CD4-positive, CD25-positive, alpha-beta regulatory T cell (primary cell): ENCODE measurements at places on chromosomes 2 and 18. TPM values are rescaled to one million over a fixed set of nuclear protein-coding genes. Genes with fewer than 3 reads are reported as not detected.

DNA sequence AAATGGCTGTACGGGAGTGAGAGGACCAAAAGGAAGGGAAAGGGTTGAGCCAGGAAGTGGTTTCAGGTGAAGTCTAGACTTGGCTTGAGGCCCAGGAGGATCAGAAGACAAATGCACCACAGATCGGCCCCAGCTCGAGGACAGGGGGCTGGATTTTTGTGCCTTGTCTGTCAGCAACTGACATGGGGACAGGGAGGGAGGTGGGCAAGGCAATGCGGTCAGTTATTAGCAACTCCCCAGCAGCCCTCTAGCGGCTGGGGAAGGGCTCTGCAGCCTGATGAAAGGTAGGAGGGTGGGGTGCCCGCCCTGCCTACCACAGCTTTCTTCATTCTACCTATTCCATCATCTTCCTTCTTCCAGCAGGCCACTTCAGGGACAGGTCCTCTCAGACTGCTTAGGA is 50.0 kb downstream of the CPO start:
- no peaks in the 10 kb centered on the region for H3K36me3 ChIP-seq
- H3K4me1 ChIP-seq, result peaks cover 5% of the 10 kb centered on the region
- no peak for DNase-seq
- no peak overlapping the region for H3K4me3 ChIP-seq
- no peaks in the 10 kb centered on the region for H3K27me3 ChIP-seq

- H3K27ac ChIP-seq, result no peak overlapping the region
- H3K36me3 ChIP-seq, result no peaks in the 10 kb centered on the region
Observed at GRCh38 chr2:217873371-217873770, 129.4 kb downstream of the TNS1 start.

- DNase-seq, result no peak
- no peak overlapping the region for H3K4me3 ChIP-seq
- no peaks in the 10 kb centered on the region for H3K36me3 ChIP-seq
- H3K27me3 ChIP-seq, result no peaks in the 10 kb centered on the region
- no peaks in the 10 kb centered on the region for H3K4me1 ChIP-seq
Observed at GRCh38 chr2:2046497-2046896, 284.6 kb downstream of the MYT1L start.

DNA sequence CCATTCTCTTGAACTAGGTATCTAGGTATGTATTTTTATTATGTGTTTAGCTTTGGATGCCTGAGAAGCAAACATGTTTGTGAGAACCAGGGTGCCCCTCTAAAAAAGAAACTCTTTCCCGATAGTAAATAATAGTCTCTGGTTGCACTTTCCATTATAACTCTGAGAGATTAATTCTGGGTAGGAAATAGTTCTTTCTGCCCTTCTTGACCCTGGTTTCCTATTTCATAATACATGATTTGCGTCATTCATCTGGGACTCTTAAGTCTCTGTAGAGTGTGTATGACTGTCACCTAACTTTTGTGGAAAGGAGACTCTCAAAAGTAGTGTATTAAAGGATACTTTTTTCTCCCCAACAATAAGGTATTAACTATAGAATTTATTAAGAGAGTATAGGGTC is 31.5 kb downstream of the ACSL3 start:
- H3K36me3 ChIP-seq, result no peaks in the 10 kb centered on the region
- no peak overlapping the region for H3K4me3 ChIP-seq
- H3K4me1 ChIP-seq, result no peaks in the 10 kb centered on the region
- H3K27me3 ChIP-seq, result no peaks in the 10 kb centered on the region

DNA sequence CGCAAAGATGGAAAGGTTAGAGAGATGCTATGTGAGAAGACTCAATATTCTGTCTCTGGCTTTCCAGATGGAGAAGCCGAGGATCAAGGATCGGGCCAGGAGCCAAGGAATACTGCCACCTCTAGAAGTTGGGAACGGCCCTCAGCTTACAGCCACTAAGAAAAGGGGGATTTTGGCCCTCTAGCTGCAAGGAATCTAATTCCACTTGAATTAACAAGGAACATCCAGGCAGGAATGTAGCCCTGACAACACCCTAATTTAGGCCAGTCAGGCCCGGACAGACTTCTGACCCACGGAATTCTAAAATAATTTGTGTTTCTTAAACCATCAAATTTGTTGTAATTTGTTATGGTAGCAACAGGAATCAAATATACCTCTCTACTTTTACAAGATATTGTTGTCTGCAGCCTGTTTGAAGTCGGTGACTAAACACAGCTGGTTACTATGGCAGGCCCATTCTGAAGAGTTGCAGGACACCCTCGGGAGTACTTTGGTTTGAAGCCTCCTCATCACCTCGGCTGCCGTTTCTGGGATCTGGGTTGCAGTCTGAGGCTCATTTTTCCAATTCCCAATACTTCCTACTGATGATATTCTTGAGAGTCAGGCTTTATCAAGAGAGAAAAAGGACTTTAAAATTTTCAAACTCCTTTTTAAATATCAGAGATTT is 1131.2 kb downstream of the TSN start:
- H3K27me3 ChIP-seq, result no peaks in the 10 kb centered on the region
- H3K36me3 ChIP-seq, result no peaks in the 10 kb centered on the region
- H3K4me1 ChIP-seq, result no peaks in the 10 kb centered on the region
- H3K27ac ChIP-seq, result no peak overlapping the region

Gene COLEC11
- not detected for total RNA-seq

GRCh38 chr2:10772868-10773215 is 39.7 kb downstream of the PDIA6 start:
- H3K4me3 ChIP-seq, result no peak overlapping the region
- no peaks in the 10 kb centered on the region for H3K36me3 ChIP-seq
- no peaks in the 10 kb centered on the region for H3K27me3 ChIP-seq

- H3K36me3 ChIP-seq, result no peaks in the 10 kb centered on the region
- H3K27me3 ChIP-seq, result peaks cover 6% of the 10 kb centered on the region
- no peak for DNase-seq
Observed at GRCh38 chr2:118061135-118061955, 26.9 kb upstream of the INSIG2 start.

Gene UGT1A3
- total RNA-seq, result not detected

GRCh38 chr2:904246-905024 is 46.2 kb upstream of the SNTG2 start:
- H3K4me1 ChIP-seq, result no peaks in the 10 kb centered on the region
- H3K27me3 ChIP-seq, result no peaks in the 10 kb centered on the region
- no peak overlapping the region for H3K4me3 ChIP-seq
- no peak overlapping the region for H3K27ac ChIP-seq
- DNase-seq, result no peak

Gene SLC4A5
- 12.7 TPM for total RNA-seq

GRCh38 chr2:38146275-38146906 is 70.4 kb upstream of the CYP1B1 start:
- no peaks in the 10 kb centered on the region for H3K4me1 ChIP-seq
- H3K27me3 ChIP-seq, result peaks cover 9% of the 10 kb centered on the region
- DNase-seq, result no peak
- no peaks in the 10 kb centered on the region for H3K36me3 ChIP-seq

Gene ABHD3
- total RNA-seq, result 57.1 TPM
